ENCODE measurements at places on chromosomes 12 and 14.

DNA sequence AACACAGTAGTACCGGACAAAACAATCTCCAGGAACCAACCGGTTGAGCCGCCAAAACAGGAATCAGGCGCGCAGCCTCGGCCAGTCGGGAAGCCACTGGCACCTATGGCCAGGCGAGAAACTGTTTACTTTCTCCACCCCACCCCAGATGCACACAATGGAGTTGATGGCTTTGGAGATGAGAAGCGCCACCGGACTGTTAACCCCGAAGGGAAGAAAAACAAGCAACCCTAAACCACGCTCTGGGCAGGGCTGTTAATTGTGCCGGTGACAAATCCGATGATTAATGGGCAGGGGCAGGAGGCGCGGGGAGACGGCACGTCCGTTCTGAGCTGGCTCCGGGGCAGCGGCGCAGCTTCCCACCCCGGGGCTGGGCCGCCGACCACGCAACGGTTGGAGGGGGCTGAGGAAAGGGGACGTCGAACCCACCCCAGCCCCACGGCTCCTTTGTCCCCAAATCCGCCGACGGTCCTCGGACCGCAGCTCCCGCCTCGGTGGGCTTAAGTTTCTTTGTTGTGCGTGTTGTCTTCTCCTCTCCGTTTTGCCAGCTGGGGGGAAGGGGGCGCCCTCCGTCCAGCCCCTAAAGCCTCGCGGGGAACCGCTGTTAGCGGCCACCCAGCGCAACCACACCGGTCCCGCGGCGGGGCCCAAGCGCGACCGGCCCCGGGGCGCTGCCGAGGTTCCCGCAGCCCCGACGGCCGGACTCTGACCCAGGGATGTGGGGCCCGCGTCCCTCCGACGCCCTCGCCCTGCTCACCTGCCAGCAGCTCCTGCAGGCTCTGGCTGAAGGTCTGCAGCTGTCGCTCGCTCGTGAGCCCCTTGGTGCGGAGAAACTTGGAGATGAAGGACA is 790 bp downstream of the BTG1 start:
- DNase-seq, result peak; percentile 73

DNA sequence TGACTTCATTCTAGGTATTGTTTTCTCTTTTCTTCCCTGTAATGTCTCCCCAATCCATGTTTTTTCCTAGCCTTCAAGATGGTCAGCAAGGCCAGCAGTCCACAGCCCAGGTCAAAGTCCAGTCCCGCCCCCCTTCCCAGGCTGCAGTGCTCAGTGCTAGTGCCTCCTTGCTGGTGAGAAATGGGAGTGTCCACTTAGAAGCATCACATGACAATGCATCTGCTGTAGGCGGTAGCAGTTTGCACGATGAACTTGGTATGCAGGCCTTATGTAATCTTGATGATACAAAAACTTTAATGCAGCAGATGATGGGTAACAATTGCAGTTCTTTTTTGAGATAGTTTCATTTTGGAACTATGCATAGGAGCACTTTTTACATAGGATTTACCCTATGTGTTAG is 88.4 kb downstream of the PCNX1 start:
- DNase-seq, result no peak

- DNase-seq, result no peak
Observed at GRCh38 chr12:72448089-72448488, 175.9 kb downstream of the TRHDE start.

- DNase-seq, result no peak
Observed at GRCh38 chr14:49931523-49931922, 38.6 kb downstream of the ARF6 start.

GRCh38 chr12:118033323-118033722 is 16.8 kb downstream of the RFC5 start:
- DNase-seq, result no peak

- DNase-seq, result no peak
Observed at GRCh38 chr12:111386885-111387284, 18.0 kb upstream of the PHETA1 start.

DNA sequence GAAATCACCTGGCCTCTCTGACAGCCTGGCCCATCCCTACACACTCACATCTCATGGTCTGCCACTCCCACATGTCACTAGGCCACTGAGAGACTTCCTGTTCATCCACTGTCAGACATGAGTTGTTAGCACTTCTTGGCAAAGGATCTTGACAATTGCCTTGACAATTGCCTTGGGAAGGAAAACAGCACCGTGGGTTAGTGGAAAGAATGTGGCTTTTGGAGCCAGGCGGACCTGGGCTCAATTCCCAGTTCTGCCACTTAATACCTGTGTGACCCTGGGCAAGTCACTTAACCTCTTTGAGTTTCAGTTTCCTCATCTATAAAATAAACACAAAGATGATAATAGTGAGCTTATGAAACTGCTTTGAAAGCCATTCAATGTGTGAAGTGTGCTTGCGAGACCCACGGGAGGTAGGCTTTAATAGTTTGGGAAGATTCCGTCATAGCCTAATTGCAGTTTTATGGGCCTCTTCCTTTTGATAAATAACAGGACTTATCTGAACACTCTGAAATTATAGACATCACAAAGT is 250.4 kb downstream of the C12orf75 start:
- peak; percentile 82 for DNase-seq

DNA sequence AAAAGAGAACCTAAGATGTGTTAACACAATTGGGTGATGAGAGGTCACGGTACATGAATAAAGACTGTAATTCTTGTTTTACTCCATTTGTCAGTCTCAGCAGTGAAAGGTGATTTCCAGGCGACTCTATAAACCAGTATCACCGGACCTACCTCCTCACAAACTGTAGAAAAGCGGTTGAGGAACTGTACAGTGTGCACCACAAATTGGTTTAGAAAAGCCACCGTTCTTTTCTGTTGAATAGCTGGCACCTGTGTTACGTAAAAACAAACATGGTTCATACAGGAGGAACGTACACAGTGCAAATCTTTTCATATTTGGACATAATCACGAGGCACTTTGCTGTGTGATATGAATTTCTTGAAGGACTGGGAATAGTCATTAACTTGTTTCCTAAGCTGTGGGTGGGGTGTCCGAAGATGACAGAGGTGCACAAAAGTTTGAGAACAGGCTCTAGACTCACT is 663 bp downstream of the WASHC3 start:
- DNase-seq, result no peak

DNA sequence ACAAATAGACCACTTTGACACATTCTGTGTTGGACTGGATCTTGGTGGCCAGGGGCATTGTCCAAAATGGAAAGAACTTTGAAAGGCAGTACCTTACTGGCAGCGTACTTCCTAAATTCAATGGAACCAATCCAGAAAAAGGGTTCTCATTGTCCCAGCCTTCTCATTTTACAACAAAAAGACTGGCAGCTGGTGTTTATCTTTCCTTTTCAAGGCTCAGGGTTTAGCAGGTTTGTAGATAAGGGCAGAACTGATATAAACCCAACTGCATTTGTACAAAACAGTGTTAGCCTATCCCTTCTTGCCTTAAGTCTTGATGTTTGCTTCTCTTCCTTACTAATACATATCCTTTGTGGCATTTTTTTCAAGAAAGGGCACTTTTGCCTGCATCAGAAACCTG is 7.7 kb downstream of the THAP2 start:
- DNase-seq, result peak; percentile 43

DNA sequence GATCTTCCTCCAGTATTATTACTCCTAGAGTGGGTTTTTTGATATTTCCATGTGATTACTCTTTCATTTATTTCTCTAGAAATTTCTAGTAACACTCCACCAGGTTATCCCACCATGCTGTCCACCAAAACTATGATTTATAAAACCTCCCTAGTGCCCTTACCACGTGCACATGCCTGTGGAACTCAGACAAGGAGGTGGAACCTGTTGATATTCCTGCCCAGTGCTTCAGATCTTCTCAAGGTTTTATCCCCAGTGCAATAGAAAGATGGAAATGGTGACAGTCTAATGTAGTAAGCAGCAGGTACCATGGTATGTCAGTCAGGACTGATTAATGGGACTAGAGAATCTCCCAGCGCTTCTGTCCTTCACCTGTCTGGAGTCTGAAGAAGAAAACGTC is 3.5 kb upstream of the ARF3 start:
- no peak for DNase-seq

- DNase-seq, result no peak
Observed at GRCh38 chr14:76812093-76812421, 625 bp downstream of the ANGEL1 start.

GRCh38 chr12:49131894-49132461 is 783 bp upstream of the TUBA1B start:
- DNase-seq, result no peak

DNA sequence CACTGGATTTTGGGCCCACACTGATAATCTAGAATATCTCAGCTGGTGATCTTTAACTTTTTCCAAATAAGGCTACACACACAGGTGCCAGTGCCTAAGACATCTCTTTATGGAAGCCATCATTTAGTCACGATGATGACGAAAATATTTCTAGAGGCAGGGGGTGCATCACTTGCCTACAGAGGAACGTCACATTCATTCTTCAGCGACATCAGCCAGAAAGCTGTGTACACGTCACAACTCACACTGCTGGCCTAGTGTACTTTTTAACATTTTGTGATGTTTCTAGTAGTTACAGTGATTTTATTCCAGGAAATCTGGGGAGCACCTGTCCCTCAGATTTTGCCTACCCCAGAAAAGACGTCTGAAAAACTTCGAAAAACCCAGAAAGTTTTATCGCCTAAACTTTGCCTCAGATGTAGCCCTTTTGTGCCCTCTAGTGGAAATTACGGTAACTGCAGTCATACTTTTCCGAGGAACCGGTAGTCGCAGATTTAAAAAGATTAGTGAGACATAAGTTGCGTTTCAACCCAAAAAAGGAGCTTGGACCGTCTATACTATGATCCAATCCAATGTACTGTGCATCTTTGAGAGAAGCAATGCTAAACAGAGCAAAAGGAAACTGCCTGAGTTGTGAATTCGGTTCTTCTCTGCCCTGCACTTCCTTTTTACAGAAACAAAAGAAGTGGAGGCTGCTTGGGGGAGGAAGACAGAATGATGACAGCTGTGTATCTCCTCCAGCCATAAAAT is 64.3 kb upstream of the STON2 start:
- no peak for DNase-seq

GRCh38 chr14:104274806-104275205 is 136.4 kb downstream of the KIF26A start:
- DNase-seq, result no peak

- DNase-seq, result no peak
Observed at GRCh38 chr12:53758730-53759103, 6.9 kb upstream of the CISTR start.

DNA sequence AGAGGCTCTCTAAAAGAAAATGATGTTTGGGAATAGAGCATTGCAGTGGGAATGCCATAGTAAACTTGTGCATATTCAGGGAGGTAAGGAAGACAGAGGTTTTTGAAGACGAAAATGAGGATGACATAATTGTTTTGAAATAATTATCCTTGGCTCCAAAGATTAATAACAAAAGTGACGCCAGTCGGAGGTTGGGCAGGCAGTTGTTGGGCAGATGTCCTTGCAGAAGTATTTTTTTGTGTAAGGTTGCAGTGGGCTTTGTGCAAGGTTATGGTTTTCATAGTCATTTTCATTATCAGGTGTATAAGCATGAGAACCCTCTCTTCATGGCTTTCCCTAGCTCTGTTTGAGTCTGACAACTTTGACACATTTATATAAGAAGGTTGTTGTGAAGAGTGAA is 35.3 kb downstream of the METAP2 start:
- DNase-seq, result no peak

DNA sequence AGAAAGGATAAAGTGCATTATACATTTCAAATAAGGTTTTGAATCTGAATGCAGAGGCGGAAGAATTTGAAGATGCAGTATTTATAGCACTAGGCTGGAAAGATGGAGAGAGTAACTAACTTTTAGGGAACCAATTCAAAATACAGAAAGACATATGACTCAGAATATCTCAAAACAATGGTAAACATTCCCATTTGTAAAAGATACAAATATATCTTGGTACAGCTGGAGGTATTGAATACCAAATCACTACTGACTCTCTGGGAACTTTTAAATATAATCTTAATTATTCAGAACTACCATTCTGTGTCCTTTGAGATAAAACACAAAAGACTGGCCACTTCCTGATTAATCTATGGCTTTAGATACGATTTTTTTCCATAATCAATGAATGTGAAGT is 5.1 kb downstream of the CD69 start:
- no peak for DNase-seq

- DNase-seq, result no peak
Observed at GRCh38 chr14:90871605-90872233, 55.5 kb upstream of the TTC7B start.

GRCh38 chr14:68894123-68894522 is 85.0 kb downstream of the ACTN1 start:
- no peak for DNase-seq

DNA sequence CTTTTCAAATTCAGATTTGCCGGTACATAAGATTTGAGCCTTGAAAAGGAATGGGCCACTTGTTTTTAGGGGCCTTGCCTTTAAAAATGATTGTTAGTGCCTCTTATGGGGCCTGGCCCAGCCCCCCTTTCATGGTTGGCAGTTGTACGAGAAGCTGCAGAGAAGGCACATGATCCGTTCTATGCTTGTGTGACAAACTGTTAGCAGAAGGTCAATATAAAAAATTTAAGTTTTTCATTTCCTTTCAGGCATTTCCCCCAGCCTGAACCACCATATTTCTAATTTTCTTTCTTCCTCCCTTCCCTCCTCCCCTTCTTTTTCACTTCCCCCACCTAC is 119.1 kb downstream of the PLXNC1 start:
- DNase-seq, result no peak

DNA sequence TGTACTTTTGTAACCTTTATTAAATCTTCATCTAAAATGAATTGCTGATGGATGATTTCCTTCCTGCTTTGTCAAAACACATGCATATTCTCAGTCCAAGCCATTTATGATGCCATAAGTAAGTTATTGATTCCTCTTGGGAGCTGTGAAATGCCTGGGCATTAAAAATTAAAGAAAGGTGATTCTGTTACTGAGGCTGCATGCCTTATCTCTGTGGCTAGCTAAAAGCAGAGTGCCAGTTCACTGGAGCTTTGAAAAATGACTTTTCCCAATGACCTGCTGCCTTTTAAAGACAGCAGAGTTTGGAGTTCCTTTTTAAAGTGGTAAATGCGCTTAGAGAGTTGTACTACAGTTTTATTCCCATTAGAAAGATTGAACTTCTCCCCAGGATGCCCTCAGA is 152.1 kb downstream of the TMTC2 start:
- no peak for DNase-seq

DNA sequence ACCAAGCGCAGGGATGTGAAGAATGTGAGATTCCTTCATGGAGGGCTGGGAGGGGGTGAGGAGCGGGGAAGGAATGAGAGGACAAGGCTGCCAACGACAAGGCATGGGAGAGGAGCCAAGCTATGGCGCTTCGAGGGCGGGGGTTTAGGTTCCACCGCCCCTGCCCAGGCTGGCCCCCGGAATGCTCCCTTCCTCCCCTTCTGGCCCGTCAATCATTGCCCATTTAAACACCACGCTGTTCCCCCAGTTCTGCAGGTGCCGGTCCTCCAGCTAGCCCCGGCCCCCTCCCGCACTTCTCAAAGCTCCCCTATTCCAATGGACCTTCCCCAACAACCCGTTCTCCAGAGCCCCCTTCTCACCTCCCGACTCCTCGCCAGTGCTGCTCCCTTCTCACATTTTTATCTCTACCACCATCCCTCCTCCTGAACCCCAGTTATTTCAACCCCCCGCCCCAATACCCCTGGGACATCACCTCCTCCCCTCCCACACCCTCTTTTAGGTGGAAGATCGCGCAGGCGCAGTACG is 428 bp downstream of the RNF41 start:
- DNase-seq, result peak; percentile 19

GRCh38 chr14:34252227-34252626 is 209.8 kb downstream of the SPTSSA start:
- no peak for DNase-seq
